ENCODE measurements at places on chromosomes 4 and X.

GRCh38 chrX:149829751-149830191 is 48.0 kb downstream of the MAGEA9 start:
- DNase-seq = peak; percentile 1

DNA sequence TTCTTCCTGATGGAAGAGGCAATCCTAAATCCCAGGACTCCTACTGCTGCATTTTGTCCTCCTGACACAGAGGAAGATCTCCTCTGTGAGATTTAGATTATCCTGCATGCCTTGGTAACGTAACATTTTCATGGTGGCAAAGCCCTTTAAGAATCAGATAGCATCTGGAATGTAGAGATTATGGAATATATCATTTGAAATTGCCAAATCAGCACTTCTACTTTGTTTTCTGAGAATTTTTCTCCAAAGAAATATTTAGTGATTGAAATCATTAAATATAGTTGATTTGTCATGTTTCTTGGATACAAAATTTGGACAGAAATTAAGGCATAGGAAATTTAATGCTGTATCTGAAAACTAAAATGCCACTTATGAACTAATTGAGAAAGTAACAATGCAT is 326.9 kb downstream of the EPHA5 start:
- DNase-seq = no peak

- no peak for DNase-seq
Observed at GRCh38 chr4:157751631-157752030, 421.2 kb downstream of the GASK1B start.

- no peak for DNase-seq
Observed at GRCh38 chrX:99752776-99753175, 657.3 kb downstream of the PCDH19 start.

- DNase-seq = no peak
Observed at GRCh38 chr4:182328505-182328904, 85.3 kb downstream of the TENM3 start.

DNA sequence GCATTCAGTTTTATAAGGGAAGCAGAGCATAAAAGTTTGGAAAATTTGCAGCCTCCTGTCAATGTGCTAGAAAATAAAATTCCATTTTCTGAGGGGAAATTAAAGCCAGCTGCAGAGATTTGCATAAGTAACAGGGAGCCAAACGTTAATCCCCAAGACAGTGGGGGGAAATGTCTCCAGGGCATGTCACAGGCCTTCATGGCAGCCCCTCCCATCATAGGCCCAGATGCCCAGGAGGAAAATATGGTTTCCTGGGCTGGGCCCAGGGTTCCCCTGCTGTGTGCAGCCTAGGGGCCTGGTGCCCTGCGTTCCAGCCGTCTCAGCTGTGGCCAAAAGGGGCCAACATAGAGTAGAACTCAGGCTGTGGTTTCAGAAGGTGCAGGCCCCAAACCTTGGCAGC is 9.3 kb downstream of the RNF4 start:
- DNase-seq = no peak

DNA sequence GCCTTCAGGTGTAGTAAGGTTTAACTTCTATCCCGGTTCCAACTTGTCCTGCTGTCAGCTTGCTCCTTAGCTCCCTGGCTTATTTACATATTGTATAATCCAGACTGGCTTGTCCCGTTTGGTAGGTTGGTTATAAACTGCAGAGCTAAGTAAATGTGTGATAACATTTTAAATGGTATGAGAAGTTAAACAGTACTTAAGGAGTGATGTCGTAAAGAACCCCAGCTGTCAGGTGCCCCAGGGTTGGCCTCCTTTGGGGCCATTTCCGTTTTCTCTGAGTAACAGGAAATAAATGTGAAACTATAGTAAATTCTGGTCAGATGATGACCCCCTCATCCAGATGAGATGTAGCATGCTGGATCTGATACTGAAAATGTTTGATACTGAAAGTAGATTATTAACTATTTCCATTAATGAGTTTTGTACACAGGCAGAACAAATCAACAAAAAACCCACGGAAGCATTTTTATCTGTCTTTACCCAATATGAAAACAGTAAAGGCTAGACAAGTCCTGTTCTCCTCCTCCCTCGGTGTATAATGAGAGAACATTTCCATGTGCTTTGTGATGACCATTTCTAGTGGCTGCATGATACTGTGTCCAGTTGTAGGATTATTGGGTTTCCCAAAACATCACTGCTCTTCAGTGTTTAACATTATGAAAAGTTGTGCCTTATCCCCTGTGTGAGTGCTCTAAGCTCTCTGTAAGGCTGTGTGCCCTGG is 22.4 kb downstream of the GAB1 start:
- DNase-seq = no peak

- DNase-seq = no peak
Observed at GRCh38 chr4:1307951-1308735, 18.5 kb downstream of the MAEA start.

DNA sequence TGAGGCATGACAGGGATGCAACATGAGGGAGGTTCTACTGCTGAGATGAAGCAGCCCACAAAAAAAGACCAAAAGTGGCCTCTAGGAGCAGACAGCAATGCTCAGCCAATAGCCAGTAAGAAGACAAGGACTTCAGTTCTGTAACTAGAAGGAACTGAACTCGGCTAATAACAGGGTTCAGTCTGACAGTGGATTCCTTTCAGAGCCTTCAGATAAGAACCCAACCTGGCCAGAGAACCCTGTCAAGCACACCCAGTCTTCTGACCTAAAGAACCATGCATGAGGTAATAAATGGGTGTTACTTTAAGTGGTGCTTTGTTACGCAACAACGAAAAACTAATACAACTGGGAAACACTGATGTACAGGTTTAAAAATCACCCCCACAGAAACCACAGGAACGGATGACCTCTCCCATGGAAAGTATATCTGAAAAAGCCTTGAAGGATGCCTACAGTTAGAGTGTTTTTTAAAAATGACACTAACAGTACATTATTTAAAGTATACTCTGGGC is 94.6 kb downstream of the PAPSS1 start:
- DNase-seq = no peak

DNA sequence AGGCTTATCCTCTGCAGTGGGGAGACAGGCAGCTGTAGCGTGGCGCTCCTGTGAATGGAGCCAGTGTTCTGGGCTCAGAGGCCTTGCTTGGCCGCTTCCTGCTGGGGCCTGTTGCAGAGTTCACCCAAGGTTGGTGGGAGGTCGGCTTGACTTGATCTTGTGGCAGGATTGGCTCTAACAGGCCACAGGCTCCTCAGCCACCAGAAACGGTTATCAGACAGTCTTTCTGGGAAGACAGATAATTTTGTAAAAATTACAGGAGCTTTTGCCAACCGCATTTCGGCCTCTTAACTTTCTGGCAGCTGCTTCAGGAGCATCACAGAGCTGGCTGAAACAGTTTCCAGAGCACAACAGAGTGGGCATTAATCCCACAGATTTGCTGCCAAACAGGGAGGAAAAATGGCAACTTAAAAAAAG is 66.4 kb downstream of the DIPK2B start:
- DNase-seq = no peak

DNA sequence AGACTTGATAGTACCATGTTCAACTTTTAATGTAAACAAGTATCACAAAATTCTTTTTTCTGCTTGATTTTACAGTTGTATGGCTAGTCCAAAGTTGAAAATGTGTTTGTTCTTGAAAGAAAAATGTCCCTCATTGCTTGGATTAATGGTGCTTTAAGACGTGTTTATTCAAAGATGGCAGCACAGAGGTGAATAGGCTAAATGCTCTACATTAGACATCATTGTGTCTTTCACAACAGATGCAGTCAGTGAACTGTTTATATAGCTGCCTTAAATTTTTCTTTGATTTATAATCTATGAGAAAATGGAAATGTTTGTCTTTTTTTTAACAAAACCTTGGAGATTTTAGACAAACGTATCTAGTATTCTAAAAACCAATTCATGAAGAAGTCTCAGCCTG is 137.3 kb downstream of the BMPR1B start:
- no peak for DNase-seq

DNA sequence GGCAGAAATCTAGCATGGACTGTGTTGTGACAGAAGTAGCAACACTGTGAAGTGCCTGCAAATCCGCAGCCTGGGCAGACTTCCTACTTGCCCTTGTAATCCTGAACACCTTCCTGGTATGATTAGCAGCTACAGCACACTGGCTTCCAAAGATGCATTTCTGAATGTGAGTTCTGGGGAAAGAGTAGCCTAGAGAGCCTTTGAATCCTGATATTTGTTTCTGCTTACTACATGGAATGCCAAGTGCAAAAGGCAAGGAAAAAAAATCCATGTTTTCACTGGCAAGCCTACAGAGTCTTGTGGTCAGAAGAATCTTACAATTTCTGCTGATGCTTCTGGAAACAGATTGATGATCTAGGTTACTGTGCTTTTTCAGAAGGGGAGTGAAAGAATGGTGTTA is 223.7 kb downstream of the COL25A1 start:
- no peak for DNase-seq

DNA sequence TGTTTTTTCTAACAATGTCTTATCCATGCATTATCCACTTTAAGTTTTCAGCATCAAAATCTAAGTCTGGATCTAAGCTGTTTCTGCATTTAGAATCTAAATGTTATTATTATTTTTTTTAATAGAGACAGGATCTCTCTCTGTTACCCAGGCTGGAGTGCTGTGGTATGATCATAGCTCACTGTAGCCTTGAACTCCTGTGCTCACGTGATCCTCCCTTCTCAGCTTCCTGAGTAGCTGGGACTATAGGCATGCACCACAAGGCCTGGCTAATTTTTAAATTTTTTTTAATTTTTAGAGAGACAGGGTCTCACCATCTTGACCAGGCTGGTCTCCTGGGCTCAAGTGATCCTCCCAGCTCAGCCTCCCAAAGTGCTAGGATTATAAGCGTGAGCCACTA is 52.7 kb downstream of the WDR19 start:
- DNase-seq = no peak

GRCh38 chr4:17664755-17665154 is 50.3 kb downstream of the MED28 start:
- DNase-seq = no peak

GRCh38 chr4:24795666-24796381 is 451 bp downstream of the SOD3 start:
- DNase-seq = no peak

DNA sequence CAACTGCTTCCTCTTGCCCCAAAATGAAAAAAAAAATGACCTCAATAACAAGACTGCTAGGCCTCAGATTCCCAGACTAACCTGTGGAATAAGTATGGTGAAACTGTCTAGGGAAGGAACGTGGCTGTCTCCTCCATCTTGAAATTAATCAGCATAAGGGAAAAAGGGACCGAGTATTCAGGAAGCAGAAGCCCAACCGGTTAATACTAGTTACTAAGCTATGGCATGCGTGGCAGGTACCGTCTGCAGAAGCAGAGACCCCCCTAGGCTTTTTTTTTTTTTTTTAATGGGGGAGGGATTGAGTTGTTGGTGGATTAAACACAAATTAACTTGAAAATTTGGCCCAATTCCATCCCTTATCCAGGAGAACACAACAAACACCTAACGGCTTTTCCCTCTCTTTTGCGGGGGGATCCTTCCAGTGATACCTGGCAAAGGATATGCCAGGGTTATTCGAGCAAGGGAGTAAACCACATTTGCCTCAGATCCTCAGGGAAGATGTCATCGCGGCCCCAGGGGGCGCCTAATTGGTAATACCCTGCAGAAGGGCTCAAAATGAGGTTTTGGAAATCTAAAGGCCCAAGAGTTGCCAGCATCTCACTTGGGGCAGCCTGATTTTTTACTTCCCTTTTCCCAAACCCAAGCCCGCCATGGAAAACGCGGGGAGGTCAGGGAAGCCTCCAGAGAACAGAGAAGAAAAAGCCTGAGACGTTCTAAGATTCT is 893 bp downstream of the RLIM start:
- DNase-seq = no peak

- no peak for DNase-seq
Observed at GRCh38 chrX:25068340-25068739, 52.6 kb upstream of the ARX start.

- DNase-seq = peak; percentile 41
Observed at GRCh38 chr4:101527188-101527587, 179.9 kb upstream of the PPP3CA start.

- no peak for DNase-seq
Observed at GRCh38 chr4:16072168-16072567, 11.7 kb downstream of the PROM1 start.

DNA sequence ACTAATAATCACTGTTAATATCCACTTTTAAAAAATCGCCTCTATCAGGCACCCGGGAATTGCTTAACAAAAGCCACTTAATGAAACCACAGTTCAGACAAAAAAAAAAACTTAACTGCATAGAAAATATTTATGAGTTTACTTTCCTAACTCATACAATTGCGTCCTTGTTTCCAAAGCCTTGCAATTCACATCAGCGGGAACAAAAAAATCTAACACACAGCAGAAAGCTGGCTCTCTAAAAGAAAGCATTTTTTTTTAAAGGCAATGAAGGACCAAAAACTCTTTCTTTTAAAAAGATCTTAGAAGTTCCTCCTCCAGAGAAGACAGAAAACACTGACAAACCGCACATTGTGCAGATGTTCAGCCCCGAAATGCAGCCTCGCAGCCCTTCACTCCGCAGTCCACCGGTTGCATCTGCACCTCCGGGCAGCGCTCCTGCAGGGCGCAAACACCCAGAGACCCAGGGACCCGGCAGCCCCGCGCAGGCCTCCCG is 812 bp downstream of the FAT1 start:
- DNase-seq = no peak

DNA sequence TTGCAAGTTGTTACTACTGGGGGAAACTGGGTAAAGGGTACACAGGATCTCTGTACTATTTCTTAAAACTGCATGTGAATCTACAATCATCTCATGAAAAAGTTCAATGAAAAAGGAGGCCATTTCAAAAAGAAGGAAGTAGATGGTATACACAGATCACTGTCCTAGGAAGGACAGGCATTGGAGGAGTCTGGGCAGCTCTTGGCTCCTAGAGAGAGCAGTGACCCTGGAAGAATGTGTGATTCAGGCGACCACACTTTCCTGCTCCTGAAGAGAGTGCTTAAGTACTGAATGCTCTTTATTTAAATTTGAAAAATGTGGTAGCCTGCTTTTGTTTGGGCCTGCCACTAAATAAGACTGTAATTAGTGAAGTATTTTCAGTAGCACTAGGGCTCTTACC is 318.1 kb upstream of the CASK start:
- DNase-seq = no peak

- DNase-seq = no peak
Observed at GRCh38 chr4:118141240-118141639, 107.0 kb downstream of the NDST3 start.

GRCh38 chr4:48564151-48564550 is 74.1 kb downstream of the ZAR1 start:
- no peak for DNase-seq

- peak; percentile 15 for DNase-seq
Observed at GRCh38 chr4:48909697-48910096, 3.1 kb upstream of the OCIAD2 start.

GRCh38 chrX:108126661-108127060 is 35.1 kb downstream of the ATG4A start:
- DNase-seq = no peak

GRCh38 chr4:10959586-10959985 is 275.0 kb upstream of the CLNK start:
- no peak for DNase-seq

DNA sequence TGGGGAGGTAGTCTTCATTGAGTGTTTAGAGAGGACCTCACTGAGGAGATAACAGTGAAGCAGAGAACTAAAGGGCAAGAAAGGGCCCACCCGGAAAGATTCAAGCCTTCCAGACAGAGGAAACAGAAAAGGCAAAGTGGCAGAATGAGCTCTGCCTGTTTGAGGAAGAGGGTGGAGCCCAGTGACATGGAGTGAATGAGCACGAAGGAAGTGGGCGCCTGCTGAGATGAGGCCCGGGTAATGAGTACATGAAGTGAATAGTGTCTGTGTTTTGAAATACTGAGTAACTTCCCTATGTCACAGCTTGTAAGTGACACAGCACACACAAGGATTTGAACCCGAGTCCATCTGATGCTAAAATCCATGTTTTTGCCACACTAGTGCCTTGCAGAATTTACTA is 32.5 kb upstream of the TLR2 start:
- DNase-seq = no peak

- DNase-seq = no peak
Observed at GRCh38 chrX:110394651-110395050, 36.0 kb downstream of the RTL9 start.
